ENCODE measurements at places on chromosomes 2 and 18.

DNA sequence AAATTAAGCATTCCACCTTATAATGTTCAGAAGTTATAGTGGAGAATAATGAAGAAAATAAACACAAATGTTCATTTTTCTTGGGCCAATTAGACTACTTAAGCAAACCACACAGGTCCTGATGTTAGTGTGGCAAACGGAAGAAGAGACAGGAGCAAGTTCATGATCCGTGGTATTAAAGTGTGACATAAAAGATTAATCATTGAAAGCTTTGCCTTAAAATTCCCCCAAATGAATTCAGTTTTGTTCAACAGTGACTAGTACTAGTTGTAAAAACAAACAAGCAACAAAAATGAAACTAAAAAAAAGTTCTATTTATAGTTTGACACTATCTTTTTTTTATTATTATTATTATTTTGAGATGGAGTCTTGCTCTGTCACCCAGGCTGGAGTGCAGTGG, 73.7 kb downstream of the RFTN2 start:
- no peak for DNase-seq

DNA sequence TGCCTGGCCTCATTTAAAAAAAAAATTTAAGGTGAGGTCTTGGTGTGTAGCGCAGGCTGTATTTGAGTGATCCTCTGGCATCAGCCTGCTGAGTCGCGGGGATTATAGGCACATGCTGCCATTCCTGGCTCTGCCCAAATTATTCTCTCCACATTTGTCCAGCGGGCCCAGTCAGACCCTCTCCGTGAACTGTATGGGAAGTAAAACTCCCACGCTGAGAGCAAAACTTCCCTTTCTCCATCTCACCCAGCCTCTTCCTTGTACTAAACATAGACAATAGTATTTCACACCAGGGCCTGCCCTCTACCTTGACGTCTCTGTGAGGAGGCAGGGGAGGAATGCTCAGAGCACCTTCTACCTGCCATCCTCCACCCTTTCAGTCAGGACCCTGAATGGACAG, 37.0 kb downstream of the EIF4E2 start:
- no peak for DNase-seq

- DNase-seq = no peak
Measured at GRCh38 chr2:97966545-97967215, 29.1 kb downstream of the TMEM131 start.

DNA sequence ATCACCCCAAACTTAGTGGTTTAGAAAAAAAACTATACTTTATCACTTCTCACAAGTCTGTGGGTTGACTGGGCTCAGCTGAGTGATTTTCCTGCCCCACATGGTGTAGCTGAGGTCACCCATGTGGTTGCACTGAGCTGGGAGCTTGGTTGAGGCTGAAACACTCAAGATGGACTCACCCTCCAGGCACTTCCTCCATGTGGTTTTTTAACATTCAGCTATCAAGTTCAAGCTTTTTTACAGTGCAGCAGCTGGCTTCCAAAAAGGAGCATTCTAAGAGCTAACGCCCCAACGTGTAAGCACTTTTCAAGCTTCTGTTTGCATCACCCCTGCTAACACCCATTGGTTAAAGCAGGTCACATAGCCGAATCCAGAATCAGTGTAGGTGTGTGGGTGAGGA, 105.9 kb upstream of the CREB1 start:
- DNase-seq = no peak

DNA sequence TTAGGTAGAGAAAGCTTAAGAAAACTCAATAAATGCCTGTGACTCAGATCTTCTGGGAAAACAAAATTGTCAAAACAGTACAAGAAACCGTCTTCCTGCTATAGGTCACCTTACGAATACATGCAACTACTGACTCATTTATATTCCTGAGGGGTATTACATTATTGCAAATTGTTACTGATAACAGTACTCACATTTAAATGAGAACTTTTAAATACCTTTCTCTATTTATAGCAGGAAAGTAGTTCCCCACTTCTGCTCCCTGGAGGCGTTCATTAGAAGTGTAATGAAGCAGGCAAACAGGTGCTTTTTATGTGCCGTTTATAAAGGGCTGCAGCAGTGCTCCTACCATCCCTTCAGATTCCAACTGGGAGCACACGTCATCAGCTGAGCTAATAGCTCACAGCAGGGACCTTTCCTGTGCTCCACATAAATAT, 65.1 kb upstream of the RPRM start:
- DNase-seq = no peak

DNA sequence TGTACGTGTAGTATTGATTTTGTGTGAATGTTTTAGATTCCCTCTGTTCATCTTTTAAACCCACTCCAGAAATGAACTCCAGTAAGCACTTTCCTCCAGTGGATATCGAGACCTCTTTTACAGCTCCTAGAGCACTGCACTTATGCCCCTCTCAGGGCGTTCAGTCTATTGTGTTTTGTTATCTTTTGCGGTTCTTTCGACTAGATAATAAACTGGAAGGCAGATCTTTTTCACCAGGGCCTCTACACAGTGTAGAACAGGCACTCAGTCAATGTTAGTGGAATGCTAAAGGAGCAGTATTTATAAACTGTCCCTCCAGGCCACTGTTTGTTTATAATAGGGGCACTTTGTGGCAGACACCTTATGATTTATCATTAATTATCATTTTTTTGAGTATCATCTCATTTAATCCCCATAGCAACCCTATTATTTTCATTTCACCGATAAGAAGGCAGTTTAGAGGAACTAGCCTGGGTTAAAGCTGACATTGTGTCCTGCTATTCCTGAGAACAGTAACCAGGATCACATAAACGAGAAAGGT, 742 bp upstream of the SOS1 start:
- DNase-seq = no peak

DNA sequence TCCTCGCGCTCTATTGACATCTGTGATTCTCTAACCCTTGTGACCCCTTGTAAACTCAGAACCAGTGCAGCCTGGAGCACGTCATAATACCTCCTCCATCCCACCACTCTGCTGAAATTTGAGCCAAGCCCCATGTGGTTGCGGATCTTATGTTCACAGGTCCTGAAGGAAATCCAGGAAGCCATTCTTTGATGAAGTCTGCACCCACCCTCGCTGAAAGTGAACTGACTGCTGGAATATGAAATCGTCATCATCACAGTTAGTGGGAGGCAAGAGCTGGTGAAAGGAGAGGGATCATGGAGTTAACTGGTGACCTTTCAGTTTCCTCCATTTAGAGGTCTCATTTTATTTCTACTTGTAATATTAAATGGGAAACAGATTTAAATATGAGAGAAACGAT, 21.6 kb downstream of the ZEB2 start:
- DNase-seq = no peak

DNA sequence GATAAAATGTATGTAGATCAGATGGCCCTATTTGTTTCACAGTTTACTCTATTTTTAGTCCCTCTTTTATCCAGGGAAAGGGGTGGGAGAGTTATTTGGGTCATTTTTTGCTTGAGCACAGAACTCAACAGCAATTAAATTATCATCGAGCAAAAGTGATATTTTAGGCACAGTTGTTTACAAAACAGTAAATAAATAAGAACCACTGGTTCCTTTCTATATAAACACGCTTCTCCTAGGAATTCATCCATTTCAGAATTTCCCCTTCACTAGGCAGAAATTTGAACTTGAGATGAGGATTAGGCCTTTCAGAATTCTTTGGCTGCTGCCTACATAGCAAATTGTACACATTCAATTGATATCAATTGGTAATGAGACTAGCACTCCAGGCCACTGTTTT, 812.4 kb downstream of the CNTNAP5 start:
- DNase-seq = no peak

DNA sequence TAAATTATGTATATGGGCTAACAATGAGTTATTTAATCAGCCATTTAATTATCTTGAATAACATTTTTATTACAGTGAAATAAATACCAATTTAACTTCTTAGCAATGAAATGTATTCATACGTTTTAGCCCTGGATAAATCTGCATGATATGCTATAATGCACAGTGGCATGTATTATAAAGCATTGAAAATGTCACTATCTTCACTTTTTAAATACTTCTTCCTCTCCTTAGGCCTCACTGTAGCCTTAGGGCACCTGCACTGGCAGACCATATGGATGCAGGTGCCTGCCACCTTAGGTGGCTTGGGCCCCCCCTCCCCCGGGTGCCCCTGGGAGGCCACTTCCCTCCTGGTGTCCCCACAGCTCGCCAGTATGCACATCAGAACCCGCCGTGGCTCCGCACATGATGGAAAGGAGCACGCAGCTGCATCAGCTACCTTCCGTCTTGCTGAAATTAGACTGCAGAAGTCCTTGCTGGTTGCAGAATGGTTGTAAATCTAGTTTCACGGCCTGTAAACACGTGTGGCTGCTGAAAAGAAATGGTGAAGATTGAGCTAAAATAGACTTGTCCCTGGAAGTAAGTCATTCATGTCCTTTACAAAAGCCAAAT, 56.7 kb downstream of the ADI1 start:
- no peak for DNase-seq

- no peak for DNase-seq
Measured at GRCh38 chr2:223169830-223170605, 118.0 kb downstream of the KCNE4 start.

GRCh38 chr2:26347286-26347865, 787 bp upstream of the ADGRF3 start:
- DNase-seq = no peak

DNA sequence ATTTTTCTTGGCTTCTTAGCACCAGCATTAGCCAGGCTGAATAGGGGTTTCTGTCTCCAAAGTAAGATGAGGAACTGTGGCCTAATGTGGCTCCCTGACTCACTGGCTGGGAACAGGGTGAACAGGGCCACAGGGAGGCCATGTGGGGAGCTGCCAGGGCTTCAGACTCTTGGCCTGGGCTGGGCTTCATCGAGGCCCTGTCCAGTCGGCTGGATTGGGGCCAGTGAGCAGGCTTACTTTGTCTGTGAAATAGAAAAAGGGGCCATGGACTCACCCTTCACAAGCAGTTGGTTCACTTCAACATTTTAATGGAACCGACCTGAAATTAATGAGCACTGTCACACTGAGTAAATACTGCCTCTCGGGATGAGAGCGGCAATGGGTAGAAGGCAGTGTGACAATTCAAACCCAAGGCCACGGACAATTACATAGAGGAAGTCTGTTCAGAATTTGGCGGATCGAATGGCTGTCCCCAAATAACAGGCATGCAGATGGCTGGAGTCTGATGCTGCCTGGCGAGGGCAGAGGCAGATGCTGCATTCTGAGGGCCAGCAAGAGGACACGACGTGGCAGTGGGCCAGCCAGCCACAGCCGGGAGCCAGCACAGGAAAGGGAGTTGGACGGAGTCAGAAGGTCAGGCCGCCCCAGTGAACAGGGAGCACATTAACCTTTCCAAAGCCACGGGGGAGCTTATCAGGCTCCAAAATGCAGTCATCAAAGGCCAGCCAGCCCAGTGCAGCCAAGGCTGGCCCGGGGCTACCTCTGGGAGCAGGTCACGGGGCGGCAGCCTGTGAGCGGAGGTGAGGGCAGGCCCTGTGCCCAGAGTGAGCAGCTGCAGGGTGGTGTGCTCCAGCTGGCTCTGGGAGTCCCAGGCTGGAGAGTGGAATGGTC, 146.6 kb upstream of the REV1 start:
- DNase-seq = no peak

DNA sequence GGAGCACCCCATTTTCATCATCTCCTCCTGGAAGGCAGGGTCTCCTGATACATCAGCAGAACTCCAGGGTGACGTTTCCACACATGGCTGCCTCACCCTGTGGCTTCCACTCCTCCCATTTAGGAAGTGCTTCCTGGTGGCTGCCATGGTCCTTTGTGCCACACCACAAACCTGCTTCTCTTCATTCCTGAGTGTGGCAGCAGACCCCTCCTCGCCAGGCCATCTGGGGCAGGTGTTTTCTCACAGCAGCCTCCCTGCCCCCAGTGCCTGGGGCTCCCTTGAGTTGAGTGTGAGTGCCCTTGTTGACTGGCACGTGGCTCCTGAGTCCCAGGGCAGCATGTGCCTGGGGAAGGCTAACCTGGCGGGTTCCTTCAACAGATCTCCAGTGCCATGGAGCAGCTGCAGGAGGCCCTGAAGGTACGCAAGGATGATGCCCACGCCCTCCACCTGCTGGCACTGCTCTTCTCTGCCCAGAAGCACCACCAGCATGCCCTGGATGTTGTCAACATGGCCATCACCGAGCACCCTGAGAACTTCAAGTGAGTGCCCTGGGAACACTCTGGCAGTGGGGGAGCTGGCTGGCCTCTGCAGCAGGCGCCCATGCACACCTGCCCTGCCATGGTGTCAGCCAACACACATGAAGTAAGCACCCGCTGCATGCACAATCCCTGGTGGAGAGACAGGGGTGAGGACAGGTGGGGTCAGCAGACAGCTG, 113.4 kb upstream of the MCFD2 start:
- DNase-seq = no peak
